ENCODE measurements at places on chromosomes 13 and 19. TPM values are rescaled to one million over a fixed set of nuclear protein-coding genes. Genes with fewer than 3 reads are reported as not detected.

MBD3L2 gene
- not detected for total RNA-seq

- DNase-seq = no peak
Observed at GRCh38 chr13:74367193-74367592, 233.0 kb upstream of the KLF12 start.

GRCh38 chr19:11435833-11436313, 438 bp downstream of the PRKCSH start:
- DNase-seq = no peak

KLK3 gene
- not detected for total RNA-seq

CABP5 gene
- not detected for total RNA-seq

DNA sequence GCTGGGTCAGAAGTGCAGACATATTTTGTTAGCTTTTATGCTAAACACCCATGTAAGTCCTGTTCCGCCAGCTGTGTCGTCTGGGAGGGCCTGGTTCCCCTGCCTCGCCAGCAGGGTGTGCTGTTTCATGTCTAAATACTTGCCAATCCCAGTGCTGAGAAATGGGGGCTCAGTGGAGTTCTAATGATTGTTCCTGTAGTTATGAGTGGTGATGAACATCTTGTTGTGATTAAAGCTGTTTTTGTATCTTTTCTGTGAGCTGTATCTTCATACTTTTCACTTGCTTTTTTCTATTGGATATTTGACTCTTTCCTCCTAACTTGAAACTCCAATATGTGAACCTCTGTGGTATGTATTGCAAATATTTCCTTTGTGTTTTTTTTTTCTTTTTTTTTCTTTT, 32.7 kb downstream of the KDM4B start:
- DNase-seq = no peak

DNA sequence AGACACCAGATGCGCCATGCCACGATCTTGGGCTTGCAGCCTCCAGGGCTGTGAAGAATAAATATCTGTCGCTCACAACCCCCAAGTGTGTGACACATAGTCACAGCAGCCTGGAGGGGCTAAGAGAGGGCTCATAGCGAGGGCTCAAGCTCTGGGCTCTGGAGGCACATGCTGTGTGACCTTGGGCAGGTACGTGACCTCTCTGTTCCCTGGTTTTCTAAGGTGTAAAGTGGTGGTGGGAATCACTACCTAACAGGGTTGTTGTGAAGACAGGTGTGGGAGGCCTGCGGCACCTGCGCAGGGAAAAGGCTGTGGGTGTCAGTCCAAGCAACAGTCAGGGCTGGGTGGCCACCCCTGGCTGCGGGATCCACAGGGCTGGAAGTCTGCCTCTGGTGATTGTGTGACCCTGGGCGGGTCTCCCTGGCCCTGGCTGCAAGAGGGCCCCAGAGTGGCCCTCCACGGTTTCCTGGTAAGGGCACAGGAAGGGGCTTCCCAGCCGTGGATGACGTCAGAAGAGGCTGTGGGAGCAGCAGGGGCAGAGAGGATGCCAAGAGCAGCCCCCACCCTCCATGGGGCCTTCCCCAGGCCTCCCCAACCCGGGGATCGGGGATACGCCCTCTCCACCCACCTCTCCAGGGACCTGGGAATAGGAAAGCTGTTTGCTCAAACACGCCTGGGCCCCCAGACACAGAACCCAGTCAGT, 218.8 kb upstream of the SGCG start:
- DNase-seq = no peak

SYNGR4 gene
- total RNA-seq = not detected

- no peak for DNase-seq
Observed at GRCh38 chr13:97568850-97569249, 134.9 kb downstream of the RAP2A start.

- DNase-seq = no peak
Observed at GRCh38 chr13:68584776-68585175, 1354.6 kb upstream of the PCDH9 start.

- no peak for DNase-seq
Observed at GRCh38 chr19:41299046-41299754, 10.8 kb upstream of the CCDC97 start.

- DNase-seq = no peak
Observed at GRCh38 chr19:39939556-39939955, 5.1 kb upstream of the FCGBP start.

SBK3 gene
- not detected for total RNA-seq

THAP8 gene
- 3.7 TPM for total RNA-seq

GRCh38 chr19:45587873-45588272, 3.3 kb upstream of the OPA3 start:
- DNase-seq = no peak

ZBTB7A gene
- 50.6 TPM for total RNA-seq

ZSCAN4 gene
- not detected for total RNA-seq

DNA sequence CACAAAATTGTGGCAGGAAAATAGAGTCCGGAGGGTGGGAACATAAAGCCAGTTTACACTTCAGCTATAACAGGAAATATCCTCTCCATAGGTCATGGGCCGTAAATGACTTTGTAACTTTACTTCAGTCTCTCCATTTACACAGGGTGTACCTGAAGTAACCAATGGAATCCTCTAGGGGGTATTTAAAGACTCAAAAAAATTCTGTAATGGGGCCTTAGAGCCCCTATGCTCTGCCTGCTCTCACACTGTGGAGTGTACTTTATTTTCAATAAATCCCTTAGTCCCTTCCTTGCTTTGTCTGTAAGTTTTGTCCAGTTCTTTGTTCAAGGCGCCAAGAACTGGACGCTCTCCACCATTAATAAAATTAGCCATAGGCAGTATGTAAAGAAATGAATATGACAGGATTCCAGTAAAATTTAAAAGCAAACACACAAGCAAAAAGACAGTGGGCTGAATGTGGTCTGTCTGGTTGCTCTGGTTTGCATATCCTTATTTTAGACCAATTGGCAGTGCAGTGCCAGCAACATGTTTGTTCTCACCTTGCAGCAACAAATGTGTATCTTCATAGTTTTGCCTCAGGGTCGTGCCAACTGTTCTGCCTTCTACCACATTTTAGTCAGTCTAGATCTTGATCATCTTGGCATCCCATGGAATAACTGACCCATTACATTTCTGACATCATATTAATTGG, 801.5 kb upstream of the SPRY2 start:
- DNase-seq = no peak

BRCA2 gene
- total RNA-seq = 2.8 TPM

DNA sequence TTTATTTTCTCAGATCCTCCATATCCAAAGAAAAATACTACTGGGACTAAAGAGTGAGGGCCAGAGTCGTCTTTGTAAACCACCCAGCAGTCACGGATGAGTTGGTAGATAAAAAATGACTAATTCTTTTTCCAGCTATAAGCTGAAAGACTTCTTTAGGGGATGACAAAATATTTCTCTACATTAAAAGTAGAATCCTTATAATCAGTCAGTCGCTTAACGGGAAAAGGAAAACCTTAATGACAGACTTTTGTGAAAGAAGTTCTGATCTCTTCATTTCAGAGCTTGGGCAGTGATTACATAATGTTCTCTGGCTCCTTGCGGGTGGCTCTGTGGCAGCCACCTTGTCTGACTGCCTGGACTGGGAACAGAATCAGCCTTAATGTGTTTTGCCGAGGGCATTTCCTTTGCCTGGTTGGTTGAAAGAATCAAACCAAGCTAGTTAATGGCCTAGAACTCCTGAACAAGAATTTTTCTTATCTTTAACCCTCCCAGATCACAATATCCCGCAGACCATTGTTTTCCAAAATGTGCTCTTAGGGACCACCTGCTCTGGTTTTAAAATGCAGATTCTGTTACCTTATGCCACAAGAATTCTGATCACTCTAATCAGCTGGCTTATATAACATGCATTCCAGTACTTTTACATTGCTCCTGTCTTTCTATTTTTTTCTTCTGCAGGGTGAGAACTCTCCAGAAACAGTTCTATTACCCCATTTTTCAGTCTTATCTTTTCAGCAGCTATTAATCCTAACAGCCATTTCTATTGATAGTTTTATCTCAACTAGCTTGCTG, 2.5 kb downstream of the ITM2B start:
- no peak for DNase-seq

DNA sequence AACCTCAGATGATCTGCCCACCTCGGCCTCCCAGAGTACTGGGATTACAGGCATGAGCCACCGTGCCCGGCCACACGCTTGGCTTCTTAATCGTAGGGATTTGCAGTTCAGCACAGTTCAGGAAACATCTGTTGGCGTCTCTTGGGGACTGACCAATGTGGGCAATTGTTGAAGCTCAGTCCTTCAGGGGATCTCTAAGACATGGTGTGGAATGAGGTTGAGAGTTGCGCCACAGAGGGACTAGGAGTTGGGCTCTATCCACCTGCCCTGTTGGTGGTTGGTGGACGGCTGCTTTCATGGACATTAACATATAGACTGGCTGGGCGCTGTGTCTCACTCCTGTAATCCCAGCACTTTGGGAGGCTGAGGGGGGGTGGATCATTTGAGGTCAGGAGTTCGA, 37.3 kb upstream of the SIN3B start:
- no peak for DNase-seq

DNA sequence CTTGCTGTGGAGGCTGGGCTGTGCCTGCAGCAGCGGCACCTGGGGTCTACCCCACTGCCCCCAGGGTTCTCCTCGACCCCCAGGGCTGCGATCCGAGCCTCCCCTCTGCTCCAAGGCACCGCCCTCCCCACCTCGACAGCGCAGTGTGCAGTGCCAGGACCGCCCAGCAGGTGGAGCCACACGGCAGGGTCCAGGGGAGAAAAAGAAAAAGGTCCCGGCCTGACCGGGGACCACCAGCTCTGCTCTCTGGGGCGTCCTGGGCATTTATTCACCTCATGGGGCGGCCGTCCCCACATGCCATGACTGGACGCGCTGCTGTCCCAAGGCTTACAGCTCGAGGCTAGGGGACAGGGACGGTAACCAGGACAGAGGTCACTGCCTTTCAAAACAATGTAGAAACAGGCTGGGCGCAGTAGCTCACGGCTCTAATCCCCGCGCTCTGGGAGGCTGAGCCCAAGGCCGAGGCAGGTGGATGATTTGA, 10.6 kb downstream of the REXO1 start:
- DNase-seq = no peak

DNA sequence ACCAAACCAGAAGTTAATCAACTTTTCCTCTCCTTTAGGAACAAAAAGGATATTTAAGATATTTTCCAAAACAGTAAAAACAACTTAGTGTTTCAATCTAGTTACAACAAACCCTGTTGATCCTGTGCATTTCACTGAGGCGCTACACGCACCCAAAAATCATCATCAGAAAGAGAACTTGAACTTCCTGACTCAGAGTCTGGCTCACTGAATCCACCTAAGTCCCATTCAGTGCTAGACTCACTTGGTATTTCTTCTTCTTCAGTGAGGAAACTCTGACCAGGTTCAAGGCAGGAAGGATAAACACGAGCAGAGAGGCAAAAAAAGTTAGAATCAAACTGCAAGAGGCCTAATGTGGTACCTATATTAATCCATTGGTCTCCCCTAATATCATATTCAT, 2.2 kb downstream of the KBTBD6 start:
- DNase-seq = no peak

- no peak for DNase-seq
Observed at GRCh38 chr13:100014621-100015020, 33.0 kb downstream of the ZIC2 start.

SPACA4 gene
- total RNA-seq = not detected

DNA sequence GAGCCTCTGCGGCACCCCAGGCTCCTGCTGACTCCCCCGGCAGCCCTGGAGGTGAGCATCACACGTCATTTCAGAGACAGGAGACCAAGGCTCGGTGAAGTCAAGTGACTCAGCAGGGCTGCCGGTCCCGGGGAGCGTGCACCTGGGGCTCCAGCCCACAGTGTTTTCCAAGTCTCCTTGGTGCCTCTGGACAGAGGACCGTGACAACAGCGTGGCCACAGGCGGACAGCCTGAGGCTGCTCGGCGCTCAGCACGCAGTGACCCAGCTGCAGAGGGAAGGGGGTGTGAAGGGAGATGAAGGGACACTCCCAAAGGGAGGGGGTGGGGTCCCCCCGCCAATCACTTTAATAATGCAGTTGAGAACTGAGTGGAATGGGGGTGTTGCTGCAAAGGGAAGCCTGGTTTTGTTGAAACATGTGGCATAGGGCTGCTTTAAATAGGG, 17.5 kb upstream of the ASPDH start:
- no peak for DNase-seq

ERVK3-1 gene
- total RNA-seq = 25.0 TPM

DNA sequence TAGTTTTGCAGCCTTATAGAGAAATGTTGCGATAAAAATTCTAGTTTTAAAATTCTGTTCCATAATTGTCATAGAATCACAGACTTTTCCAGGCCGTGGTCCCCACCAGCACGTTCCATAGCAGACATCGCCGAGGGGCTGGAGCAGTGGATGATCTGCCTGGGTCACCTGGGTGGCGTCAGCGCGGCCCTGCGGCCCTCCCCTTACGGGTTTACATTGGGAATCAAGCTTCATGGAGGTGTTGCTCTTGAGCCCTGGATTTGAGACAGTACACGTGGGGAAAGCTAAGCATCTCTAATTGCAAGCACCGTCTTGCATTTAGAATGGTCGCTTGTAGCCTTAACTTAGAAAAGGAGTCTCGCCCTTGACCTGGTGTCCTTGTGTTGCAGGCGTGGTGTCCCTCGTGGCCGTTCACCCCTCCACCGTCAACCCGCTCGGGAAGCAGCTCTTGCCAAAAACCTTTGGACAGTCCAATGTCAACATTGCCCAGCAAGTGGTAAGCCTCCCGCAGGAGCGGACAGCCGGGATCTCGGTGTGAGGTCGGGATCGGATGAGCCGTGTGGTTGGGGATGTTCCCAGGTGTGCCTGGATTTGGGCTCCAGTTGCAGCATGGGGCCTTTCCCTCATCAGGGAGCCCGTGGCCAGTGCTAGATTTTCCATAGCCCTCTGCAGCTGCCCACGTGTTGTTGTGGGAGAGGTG, 35.1 kb downstream of the ATP4B start:
- DNase-seq = peak; percentile 75

DNA sequence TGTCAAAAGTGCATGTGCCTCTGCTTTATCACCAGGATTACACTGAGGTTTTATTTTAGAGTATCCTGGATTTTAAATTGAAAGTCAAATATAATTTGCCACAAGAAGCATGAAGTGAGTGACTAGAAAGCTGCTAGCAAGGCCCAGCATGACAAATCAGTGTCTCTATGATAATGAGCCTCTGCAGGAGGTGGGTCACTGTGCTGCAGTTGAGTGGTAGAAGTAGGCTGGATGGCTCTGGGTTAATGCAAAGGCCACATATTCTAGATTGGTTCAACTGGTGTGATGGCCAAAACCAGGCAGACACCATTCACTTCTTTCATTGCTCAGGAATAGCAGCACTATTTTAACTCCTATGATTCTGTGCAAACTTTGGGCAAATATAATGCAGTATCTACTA, 491.5 kb downstream of the OLFM4 start:
- DNase-seq = no peak

DNA sequence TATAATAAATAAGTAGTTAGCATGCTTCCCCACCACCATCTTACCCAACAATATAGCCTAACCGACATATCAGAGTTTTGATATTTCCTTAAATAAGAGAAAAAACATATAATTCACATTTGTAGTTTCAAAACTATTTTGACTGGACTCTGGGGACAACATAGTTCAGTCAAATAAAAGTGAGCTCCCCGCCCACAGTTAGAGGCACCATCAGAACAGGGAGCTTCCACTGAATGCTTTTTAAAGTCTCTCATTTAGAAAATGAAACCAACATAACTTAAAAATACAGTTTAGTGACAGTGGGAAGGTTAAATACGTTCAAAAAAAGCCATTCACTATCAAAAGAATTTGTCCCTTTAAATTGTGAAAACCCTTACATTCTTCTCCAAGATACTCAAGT, 92.8 kb downstream of the EPSTI1 start:
- no peak for DNase-seq

- DNase-seq = no peak
Observed at GRCh38 chr13:75897386-75897785, 261.3 kb downstream of the LMO7 start.

Measured in posterior vena cava (tissue), 2 donors.